Activated CD4-positive, alpha-beta T cell treated with anti-CD3 and anti-CD28 coated beads, Interleukin-2, amount 10 ng/mL, durations not matched to agents 7 days and 5 days (primary cell): ENCODE measurements at places on chromosomes 1 and 21. TPM values are rescaled to one million over a fixed set of nuclear protein-coding genes. Genes with fewer than 3 reads are reported as not detected.

C1QC gene
- total RNA-seq = not detected

BCAN gene
- not detected for total RNA-seq

COL6A2 gene
- total RNA-seq = 2.5 TPM

GRCh38 chr1:10679496-10680220 lies 116.8 kb downstream of the CASZ1 start:
- no peak for DNase-seq

GRCh38 chr1:212470059-212470458 lies 37.3 kb downstream of the NENF start:
- DNase-seq = no peak

DNA sequence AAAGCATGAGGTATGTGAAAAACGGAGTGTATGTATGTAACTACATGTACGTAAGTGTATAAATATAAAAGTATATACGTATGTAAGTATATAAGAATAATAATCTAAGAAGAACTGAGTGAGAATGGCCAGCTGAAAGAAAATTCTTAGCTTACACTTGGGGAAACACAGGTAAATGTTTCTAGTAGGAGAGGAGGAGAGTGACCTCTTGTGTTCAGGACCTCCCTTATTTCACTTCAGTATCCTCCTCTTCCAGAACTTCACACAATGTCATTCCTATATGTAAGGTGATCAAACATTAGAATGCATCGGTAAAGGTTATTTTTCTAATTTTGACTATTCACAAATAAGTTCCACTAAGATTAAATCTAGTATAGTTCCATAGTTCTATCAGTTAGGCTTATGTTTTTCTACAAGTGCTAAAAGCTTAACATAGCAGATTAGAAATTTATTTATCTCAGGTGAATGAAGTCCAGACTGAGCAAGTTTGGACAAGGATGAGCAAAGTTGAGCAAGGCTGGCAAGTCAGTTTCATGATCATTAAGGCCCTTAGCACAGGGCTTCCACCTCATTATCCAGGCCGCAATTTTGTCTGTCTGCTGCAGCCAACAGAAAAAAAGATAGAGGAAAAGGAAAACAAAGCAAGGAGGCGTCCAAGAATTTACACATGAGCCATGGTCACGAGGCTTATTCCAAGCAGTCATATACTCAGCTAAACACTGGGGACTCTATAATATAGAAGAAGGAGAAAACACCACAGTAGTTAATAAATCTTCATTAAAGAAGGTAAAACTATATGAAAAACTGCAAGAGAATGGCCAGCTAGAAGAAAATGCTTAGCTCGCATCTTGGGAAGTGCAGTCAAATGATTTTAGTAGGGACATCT lies 7.1 kb upstream of the MROH9 start:
- DNase-seq = no peak

DNA sequence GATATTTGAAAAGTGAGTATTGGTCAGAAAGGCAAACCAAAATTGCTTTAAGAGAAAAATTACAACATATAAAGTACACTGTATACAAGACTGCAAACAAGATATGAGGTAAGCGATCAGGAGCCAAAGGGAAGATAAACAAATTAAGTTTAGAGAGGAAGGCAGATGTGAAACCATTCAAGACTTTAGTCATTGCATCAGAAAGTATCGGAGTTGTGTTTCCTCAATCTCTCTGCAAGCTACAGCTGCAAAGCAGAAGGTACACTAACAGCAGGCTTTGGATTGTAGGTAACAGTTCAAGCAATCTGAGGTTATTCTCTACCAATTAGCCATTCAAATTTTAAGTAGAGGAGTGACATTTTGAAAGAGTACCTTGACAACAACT lies 21.3 kb upstream of the TLCD4 start:
- no peak for DNase-seq

- peak; percentile 86 for DNase-seq
These were observed 18.6 kb downstream of the KCNQ4 start for GRCh38 chr1:40802078-40802741.

- no peak for DNase-seq
These were observed 32.1 kb upstream of the CHRM3 start for GRCh38 chr1:239354231-239354630.
